Posterior vena cava (tissue), 2 donors: ENCODE measurements at places on chromosomes 13 and 19.

GRCh38 chr13:108786456-108787200, 157.2 kb downstream of the MYO16 start:
- no peak for DNase-seq

DNA sequence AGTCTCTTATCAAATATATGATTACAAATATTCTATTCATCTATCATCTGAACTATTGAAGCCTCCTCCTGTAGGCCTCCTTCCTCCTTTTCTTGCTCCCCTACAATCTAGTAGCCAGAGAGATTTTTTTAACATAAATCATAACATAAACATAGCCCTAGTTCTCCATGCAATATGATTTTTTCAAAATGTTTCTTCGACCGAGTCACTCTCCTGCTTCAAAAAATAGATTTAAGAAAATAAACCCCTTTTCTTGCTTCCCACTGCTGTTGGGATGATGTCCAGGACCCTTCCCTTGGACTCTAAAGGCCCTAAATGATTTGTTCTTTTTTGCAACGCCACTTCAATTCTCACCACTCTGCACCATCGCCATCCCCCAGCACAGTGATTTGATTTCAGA, 319.7 kb upstream of the TSHZ3 start:
- no peak for DNase-seq

GRCh38 chr13:105990256-105990958, 545.1 kb downstream of the EFNB2 start:
- no peak for DNase-seq

GRCh38 chr13:75795274-75795673, 159.1 kb downstream of the LMO7 start:
- DNase-seq = no peak

GRCh38 chr13:75635101-75635827, 866 bp upstream of the LMO7 start:
- DNase-seq = no peak

GRCh38 chr13:69980799-69981198, 126.8 kb upstream of the ATXN8OS start:
- DNase-seq = no peak

- no peak for DNase-seq
These were observed 86.4 kb upstream of the SLC7A1 start for GRCh38 chr13:29681864-29682263.

GRCh38 chr19:1633269-1633826, 19.1 kb downstream of the TCF3 start:
- no peak for DNase-seq

- no peak for DNase-seq
These were observed at the start of gene MATK for GRCh38 chr19:3785938-3786824. Gene MATK (minus strand): TSS chr19:3786381. CDS start chr19:3785135, 1,246 bp downstream.

DNA sequence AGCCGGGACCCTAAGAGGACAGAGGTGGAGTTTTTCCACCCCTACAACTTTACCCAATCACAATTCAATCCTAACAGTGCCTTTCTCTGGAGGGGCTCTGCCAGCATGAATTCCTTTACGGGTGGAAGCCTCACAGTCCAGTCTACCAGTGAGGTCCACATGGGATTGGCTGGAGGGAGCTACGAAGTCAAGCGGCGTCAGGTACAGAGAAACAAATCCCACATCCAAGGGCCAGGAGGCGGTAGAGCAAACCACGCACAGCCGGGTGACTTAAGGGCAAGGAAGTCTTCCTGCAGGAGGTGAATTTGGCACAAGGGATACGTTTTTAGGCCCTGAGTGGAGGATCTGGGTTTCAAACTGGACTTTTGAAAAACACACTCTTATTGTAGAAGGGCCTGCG, 199.6 kb downstream of the UQCRFS1 start:
- DNase-seq = no peak

DNA sequence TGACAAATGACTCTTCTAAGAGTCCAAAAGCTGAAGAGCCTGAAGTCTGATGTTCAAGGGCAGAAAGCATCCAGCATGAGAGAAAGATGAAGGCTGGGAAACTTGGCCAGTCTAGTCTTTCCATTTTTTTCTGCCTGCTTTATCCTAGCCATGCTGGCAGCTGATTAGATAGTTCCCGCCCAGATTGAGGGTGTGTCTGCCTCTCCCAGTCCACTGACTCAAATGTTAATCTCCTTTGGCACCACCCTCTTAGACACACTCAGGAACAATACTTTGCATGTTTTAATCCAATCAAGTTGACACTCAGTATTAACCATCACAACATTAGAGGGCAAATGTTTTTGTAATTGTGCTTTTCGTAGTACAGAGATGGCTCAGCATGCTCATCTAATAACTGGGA, 267.5 kb upstream of the KLHL1 start:
- no peak for DNase-seq
